ENCODE measurements at places on chromosomes 2 and 18. TPM values are rescaled to one million over a fixed set of nuclear protein-coding genes. Genes with fewer than 3 reads are reported as not detected.

Gene POTEI
- not detected for total RNA-seq

Gene GAREM1
- total RNA-seq, result 2.3 TPM

Gene TSPYL6
- total RNA-seq, result not detected

Gene QPCT
- total RNA-seq, result 2.2 TPM

Gene VWC2L
- total RNA-seq, result not detected

Gene ANTXR1
- 29.2 TPM for total RNA-seq

Gene SFXN5
- total RNA-seq, result 8.3 TPM

Gene MGAT5
- 47.8 TPM for total RNA-seq

Measured in IMR-90 (cell line).